ENCODE measurements at places on chromosomes 3 and 15. TPM values are rescaled to one million over a fixed set of nuclear protein-coding genes. Genes with fewer than 3 reads are reported as not detected.

DNA sequence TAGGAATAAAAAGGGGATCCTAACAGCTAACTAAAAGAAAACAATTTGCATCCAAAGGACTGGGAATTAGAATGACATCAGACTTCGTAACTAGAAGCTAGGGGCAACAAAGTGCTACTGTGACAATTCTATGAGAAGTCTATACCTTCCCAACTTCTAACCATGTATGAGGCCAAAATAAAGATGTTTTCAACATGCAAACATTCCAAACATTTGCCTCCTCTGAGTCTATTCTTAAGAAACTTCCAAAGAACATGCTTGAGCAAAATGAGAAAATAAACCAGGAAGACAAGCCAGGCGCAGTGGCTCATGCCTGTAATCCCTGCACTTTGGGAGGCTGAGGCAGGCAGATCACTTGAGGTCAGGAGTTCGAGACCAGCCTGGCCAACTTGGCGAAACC lies 13.1 kb upstream of the RNF7 start:
- no peak for ATAC-seq

- ATAC-seq = peak; percentile 37
Measured at GRCh38 chr3:49454458-49454857, 15.6 kb upstream of the DAG1 start.

DNA sequence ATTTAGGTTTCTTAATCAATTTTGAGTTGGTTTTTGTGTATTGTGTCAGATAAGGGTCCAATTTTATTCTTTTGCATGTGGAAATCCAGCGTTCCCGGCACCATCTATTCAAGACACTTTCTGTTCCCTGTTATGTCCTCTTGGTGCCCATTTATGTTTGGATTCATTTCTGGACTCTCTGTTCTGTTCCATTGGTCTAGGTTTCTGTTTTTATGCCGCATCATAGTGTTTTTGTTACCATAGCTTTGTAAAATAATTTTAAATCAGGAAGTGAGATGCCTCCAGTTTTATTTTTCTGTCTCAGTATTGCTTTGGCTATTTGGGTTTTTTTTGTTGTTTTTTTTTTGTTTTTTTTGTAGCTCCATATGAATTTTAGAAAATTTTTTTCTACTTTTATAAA lies 97.1 kb downstream of the LRRC28 start:
- ATAC-seq = no peak

GRCh38 chr15:89749054-89749453 lies 2.0 kb downstream of the MESP1 start:
- ATAC-seq = no peak

DNA sequence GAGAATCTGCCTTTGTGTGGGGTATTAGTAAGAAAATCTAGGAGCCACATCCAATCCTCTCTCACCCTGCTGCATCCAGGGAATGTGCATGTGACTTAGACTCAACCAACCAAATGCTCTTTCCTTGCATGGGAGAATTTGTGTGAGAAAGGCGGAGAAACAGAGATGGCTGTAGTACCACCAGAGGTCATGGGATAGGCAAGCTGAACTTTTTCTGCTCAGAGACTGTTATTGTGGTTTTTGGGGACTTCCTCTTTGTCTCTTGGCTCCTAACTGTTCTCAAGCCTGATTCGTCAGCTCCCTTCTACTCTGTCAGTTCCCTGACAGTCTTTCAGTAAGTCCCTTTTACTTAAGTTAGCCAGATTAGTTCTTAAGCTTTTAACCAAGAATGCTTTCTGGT lies 2.6 kb upstream of the ZSCAN2 start:
- ATAC-seq = no peak

DNA sequence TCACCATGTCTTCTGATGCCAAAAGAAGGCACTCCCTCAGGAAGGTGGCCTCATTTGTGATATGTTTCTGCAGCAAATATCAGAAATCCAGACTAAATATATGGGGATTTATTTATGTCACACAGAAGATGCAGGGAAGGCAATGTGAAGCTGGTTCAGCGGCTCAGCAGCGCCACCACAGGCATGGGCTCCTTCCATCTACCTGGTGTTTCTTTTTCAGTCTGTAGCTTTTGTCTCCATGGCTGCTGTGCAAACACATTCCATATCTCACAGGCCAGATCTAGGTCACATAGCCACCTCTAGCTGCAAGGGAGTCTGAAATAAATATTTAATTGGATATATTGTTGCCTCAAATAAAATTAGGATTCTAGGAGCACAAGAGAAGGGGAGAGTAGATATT lies 502.1 kb upstream of the IL12A start:
- no peak for ATAC-seq

- no peak for ATAC-seq
Measured at GRCh38 chr3:167032267-167032876, 347.7 kb downstream of the ZBBX start.

DNA sequence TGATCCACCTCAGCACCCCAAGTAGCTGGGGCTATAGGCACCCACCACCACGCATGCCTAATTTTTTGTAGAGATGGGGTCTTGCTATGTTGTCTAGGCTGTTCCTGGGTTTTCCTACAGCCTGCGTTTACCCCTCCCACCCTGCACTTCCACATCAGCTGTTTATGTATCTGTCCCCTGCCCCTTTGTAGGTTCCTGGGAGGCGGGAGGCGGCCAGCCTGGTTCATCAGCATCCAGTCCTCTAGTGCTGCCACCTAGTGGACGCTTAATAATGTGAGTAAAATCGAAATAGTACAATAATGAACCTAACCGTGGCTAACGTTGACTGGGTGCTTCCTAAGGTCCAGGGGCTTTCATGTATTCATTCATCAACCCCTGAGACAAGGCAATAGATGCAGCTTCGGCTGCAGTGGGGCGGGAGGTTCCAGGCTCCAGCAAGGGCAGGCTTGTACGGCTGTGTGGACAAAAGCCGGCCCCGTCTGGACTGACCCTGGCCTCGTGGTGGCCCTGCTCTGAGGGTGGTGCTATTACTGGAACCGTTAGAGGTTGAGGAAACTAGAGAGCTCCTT lies 1.2 kb upstream of the LCTL start:
- ATAC-seq = peak; percentile 53

DNA sequence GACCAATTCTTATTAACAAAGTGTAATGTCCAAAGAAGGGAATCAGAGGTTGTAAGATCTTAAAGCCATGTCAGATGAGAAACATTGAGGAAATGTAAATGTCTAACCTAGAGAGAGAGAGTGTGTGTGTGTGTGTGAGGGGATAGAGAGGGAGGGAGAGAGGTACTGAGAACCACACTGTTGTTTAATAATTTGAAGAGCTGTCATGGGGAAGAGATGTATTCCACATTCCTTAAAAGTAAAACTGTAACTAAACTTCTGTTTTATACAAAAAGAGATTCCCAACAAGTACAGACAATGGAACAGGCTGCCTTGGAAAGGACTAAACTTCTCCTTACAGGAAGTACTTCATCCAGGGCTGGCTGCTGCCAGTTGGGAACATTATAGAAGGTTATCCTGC lies 68.9 kb upstream of the BOC start:
- ATAC-seq = no peak

The ST8SIA2 gene
- 0.32 TPM for total RNA-seq

The DYNC1LI1 gene
- total RNA-seq = 41.3 TPM

- ATAC-seq = no peak
Measured at GRCh38 chr3:133899311-133899710, 3.6 kb upstream of the RAB6B start.

The IGDCC3 gene
- total RNA-seq = 36.8 TPM

DNA sequence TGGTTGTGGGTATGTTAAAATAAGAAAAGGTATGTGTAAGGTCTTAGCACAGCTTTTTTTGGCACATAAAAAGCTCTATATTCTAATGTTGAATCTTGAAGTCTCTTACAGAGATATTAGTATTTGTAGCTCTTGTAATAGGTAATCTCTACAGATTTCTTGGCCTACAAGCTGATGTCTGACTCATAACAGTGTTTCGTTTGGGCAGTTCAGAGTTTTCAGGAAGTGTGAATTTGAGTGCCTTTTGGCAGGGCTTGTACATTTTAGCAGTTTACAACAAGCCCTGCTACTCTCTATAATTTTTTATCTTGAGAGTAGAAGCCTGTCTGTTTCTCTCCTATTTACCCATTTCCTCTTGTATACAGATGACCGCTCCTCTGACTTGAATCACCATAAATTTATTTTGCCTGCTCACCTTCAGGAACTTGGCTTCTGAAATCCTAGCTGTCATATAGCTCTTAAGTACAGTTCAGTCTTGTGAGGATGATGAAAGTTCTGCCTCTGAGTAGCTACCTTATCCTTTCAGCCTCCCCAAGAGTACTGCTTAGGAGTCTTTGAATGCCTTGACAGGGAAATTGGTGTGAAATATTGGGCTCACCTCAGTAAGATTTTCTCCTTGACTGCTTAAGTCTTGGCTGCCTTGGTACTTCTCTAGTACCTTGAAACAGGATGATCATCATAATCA lies 419.9 kb upstream of the RARB start:
- ATAC-seq = no peak

DNA sequence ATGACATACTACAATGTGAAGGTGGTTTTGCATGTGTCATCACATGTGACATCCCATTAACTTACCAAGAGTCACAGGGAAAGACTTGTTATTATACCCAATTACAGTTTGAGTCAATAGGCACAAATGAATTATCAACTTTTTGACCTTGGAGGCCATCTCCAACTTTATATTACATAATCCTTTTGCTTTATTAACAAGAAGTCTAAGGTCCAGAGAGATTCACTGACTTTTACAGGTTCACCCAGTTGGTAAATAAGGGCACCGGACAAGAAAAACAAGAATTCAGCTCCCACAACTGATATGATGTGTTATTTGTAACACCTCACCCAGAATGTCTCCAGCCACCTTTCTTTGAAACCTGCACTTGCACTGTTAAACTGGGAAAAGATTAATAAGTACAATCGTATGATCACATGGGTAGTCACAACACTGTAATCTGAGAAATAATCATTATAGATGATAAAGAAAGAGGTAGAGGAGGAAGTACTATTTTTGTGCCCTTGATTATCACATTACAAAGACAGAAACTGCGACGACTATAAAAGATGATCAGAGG lies 928.9 kb downstream of the FHIT start:
- no peak for ATAC-seq

The ATP8B4 gene
- 0.22 TPM for total RNA-seq

DNA sequence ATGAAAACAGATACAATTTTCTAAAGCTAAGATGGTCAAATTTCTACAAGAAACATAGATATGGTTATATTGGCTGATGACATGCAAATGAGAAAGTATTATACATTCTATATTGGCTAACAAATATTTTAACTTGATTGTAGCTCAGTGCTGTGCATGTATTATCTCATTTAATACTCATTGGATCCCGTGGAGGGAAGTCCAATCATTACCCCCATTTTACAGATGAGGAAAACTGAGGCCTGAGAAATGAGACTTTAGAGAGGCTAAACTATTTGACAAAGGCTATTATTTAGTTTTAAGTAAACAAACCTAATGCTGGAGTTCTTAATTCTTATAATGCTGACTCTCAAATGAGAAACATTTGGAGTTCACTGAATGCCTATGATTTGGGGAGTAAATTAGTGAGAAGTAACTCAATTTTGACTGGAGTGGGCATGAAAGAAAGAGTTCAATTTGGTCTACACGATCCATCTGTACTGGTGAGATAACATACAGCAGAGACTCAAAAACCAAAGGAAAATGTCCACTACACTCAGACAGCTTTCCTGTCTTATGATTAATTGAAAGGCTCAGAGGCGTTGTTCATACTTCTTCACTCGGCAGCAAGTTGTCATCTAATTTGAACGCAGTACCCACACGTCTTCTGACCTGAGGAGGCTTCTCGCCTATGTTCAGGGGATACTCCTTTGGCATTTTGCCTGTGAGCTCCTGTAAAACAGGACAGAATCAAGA lies 72.2 kb upstream of the LMOD3 start:
- no peak for ATAC-seq

The SHC4 gene
- 3.3 TPM for total RNA-seq

- no peak for ATAC-seq
Measured at GRCh38 chr15:56001471-56002078, 8.2 kb upstream of the NEDD4 start.

DNA sequence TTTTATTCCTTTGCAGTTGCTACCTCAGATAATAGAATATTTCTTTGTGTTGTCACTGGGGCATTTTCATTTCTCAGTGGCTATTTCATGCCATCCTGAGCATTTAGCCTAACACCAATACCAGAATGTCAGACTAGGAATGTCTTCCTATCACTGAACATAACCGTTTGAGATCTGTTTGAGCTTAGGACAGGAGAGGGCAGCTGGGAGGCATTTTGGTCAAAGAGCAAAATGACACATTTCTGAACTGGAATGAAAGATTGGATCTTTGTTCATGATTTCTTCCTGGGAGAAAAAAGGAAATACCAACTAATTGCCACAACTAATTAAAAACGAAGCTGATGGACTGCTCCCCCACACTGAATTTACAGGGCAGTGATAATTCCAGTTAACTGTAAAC lies 921.3 kb upstream of the NR2F2 start:
- no peak for ATAC-seq

The ECE2 gene
- 0.73 TPM for total RNA-seq

DNA sequence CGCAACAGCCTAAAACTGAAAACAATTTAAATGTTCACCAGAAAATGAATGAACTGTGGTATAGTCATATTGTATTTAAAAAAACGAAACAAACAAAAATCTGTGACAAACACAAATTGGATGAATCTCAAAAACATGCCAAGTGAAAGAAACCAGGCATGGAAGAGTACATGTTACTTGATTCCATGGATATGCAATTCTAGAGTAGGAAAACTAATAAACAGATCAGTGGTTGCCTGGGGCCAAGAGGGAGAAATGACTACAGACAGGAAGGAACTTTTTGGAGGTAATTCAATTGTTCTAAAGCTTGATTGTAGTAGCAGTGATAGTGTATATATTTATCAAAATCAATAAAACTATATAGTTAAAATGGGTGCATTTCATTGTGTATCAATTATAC lies 16.8 kb downstream of the UBE3A start:
- no peak for ATAC-seq

The LSG1 gene
- 35.9 TPM for total RNA-seq

The ZDHHC19 gene
- 0.59 TPM for total RNA-seq

The ARPP19 gene
- 123 TPM for total RNA-seq

GRCh38 chr3:190696777-190697501 lies 165.6 kb downstream of the GMNC start:
- ATAC-seq = no peak

The CLDN1 gene
- total RNA-seq = 0.97 TPM

- no peak for ATAC-seq
Measured at GRCh38 chr3:188664795-188665194, 507.0 kb upstream of the TPRG1 start.

The CMSS1 gene
- total RNA-seq = 62.6 TPM

DNA sequence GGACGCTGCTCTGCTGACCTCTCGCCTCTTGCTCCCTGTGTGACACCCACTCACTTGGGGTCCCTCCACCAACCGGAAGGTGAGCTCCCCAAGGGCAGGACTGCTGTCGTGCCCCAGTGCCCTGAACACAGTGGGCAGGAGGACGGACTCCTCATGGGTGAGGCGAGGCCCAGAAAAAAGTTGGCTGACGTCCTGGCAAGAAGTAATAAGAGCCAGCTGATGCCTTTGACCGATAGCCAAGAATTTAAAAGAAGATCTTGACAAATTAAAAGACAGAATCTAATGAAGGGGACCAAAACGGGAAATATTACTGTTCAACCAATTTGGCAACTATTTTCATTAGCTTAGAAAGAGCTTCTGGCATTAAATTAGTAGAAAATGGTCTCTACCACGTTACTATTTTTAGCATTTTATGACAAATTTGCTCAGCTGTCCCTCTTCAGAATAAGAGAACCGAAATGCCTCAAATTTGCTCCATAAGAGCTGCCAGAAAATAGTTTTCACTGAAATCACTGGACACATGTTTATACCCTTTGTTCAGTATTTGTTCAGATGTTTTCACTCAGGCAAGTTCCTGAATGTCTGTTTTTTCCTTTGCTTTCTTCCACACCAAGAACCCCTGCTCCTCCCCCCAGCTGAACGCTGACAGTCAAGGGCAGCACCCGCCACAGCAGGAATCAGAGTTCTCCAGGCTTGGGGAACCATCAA lies 60.5 kb downstream of the XXYLT1 start:
- ATAC-seq = peak; percentile 60
